ENCODE measurements at places on chromosomes 4 and X.

DNA sequence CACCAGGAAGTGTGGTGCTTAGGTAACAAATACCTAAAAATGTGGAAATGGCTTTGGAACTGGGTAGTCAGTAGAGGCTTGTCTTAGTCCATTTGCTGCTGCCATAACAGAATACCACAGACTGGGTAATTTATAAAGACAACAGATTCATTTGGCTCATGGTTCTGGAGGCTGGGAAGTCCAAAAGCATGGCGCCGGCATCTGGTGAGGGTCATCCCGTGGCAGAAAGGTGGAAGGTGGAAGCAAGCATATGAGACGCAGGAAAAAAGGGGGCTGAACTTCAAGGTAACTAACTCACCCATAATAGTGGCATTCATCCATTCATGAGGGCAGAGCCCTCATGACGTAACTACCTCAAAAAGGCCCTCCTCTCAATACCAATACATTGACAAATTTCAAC, 6.6 kb downstream of the FAM3A start:
- DNase-seq, result no peak

GRCh38 chrX:103376118-103376978, at the start of gene BEX3:
Gene BEX3 (plus strand): TSS chrX:103376538. CDS start chrX:103377522, 984 bp downstream.
- peak; percentile 44 for DNase-seq

DNA sequence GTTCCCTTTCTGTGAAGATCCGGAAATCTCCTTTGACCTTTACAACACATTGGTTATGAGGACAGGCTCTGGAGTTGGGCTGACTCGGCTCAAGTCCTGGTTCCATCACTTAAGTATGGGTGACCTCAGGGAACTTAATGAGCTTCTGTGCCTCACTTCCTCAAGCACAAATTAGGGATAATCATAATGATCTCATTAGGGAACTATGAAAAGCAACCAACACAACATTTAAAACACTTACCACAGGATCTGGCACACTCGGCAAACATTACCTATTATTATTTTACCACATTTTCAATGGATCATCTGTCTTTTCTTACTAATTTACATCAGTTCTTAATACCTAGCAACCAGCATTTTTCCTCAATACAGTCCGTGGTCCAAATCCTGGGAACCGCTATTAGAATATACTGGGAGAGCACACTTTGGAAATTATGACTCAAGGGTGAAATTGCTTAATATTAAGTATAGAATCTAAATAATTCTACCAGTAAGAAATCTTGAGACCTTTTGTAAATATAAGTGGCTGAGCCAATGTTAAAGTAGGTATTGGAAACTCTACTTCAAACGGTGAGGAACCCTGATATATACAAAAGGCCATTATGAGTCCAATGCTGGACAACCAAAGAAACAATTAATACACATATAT, 19.6 kb downstream of the ADGRA3 start:
- DNase-seq, result no peak

- DNase-seq, result no peak
These were observed 24.1 kb upstream of the SOD3 start for GRCh38 chr4:24771241-24771640.

DNA sequence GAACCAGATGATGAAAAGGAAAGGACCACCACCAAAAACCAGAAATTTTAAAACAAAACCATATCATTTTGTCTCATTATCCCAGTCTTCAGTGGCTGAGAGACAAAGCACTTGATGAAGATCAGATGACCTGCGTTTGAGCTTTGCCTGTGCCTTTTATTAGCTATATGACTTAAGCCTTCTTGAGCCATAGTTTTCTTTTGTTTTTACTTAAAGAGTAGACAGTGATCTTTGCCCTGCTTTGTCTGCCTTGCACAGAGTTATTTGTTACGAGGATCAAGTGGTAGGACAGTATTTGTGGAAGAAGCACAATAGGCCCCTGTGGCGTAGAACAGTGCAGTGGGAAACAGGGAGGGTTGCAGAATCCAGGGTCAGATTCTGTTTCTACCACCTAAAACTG, 89.9 kb downstream of the SLC10A6 start:
- no peak for DNase-seq

DNA sequence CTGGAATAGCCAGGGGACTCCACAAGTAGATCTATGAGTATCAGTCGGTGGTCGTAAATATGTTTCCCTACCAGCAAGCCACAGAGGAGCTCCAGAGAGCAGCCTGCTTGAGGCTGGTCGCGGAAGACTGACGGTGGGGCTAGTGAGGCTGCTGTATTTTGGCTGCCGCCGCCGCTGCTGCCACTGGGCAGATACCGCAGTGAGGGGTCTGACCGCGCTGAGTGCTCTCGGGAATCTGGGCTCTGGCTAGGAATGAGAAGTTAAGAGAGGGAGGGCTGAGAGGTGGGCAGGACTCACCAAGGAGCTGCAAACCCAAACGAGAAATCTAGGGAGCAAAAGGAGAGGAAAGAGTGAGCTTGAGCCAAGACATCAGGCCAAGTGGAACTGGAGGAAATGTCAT, at the start of gene EXOC1L:
Gene EXOC1L, plus strand, starts transcription at position 157 of the 400 bp plus-strand sequence. Its CDS starts 237 bp downstream, at position 394.
- DNase-seq, result no peak
